Epithelial cell of proximal tubule (primary cell): ENCODE measurements at places on chromosomes 6 and 20.

GRCh38 chr6:37620519-37620918 is 77.2 kb downstream of the MDGA1 start:
- DNase-seq: peak; percentile 47

DNA sequence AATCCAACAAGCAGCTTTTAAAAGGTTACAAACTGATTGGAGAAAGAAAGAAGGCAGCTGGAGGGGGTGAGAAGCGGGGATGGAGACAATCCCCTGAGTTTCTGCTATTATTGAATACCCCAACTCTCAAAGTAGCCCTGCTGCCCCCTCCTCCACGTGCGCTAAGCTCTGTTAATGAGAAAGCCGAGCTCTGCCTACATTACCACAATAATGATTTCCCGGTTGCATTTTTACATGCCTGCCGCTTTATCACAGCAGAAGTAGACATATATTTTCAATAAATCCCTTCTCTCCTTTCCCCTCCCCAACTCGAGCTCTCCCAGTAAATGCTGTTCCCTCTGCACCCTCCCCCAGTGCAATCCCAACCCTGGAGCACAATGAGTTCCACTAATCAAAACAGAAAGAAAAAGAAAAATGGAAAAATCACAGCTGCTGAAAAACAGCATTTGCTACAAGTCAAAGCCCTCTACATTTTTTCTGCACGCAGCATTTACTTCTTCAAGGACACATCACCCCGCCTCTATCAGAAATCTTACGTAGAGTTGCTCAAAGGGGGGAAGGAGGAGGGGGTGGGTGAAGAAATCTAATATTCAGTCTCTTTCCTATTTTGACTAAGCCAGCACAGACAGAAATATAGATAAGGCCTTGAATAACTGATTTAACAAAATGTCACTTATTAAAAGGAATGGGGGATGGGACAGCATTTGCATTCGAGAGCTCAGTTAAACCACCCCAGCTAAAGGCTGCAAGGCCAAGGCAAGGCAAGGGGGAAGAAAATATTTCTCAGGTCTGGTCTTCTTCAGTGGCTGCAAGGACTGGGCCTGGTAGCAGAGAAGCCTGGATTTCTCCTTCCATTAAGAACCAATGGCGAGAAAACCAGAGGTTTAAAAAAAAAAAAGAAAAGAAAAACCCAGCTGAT is 10.7 kb downstream of the TRERF1 start:
- no peak for DNase-seq

GRCh38 chr20:59446376-59446775 is 146.0 kb downstream of the EDN3 start:
- DNase-seq: no peak

GRCh38 chr6:20417819-20418218 is 16.1 kb downstream of the E2F3 start:
- DNase-seq: no peak

DNA sequence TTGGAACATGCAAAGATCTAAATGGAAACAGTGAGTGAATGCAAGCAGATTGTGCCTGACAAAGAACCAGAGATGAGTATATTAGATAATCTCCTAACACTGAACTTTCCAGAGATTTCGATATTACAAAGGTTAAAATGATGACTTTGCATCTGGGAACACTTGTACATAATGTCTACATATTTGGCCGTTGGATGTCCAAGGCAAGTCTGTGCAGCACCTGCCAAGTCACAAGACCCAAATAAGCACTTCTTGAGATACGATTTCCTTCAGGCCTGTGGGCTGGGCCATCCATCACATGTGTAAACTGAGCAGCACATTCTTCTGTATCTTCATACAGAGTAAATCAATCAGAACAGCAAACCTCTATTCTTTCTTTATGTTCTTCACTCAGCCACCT is 32.5 kb upstream of the SMLR1 start:
- no peak for DNase-seq

DNA sequence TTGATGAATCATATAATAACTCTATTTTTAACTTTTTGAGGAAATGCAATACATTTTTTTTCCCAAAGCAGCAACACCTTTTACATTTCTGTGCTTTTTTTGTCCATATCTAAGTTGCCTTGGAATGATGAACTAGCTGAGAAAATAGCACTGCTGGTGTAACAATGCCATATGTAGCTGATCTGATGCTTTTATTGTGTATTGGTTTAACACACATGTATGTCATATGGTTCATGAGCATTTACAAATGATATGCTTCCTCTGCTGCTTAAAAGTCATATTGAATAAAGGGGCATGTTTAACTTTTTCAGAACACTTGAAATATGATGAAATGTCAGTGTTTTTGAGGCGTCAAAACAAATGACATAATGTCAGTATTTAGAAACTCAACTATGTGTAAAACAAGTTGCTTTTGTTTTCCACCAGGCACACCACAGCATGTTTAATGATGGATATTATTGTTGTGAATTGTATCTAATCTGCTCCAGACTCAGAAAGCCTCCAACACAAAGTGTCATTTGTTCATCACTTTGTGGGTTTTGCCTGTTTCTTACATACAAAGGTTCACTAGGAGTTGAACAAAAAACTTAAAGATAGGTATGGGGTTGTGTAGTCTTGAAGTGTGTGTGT is 775.8 kb upstream of the FLRT3 start:
- DNase-seq: no peak

- no peak for DNase-seq
These were observed 482.3 kb upstream of the SOX4 start for GRCh38 chr6:21111093-21111725.

DNA sequence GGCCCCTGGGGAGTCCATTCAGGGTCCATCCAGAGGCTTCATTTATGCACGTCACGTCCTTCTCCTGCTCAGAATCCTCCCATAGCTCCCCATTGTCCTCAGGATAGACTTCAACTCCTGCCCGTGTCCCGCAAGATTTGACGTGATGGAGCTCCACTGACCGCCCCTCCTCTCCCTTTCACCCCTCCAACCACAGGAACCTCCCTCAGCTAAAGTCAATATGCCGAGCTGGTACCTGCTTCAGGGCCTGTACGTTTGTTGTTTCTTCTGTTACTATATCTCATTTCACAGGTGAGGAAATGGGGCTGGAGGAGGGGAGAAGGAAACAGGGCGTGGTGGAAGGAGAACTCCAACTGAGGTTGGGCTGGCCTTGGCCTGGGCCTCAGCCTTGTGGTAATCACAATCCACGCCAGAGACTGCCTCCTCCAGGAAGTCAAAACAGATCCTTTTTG is 38.6 kb downstream of the CEBPB start:
- DNase-seq: no peak

- no peak for DNase-seq
These were observed 56.4 kb upstream of the DUSP22 start for GRCh38 chr6:235763-236360.

DNA sequence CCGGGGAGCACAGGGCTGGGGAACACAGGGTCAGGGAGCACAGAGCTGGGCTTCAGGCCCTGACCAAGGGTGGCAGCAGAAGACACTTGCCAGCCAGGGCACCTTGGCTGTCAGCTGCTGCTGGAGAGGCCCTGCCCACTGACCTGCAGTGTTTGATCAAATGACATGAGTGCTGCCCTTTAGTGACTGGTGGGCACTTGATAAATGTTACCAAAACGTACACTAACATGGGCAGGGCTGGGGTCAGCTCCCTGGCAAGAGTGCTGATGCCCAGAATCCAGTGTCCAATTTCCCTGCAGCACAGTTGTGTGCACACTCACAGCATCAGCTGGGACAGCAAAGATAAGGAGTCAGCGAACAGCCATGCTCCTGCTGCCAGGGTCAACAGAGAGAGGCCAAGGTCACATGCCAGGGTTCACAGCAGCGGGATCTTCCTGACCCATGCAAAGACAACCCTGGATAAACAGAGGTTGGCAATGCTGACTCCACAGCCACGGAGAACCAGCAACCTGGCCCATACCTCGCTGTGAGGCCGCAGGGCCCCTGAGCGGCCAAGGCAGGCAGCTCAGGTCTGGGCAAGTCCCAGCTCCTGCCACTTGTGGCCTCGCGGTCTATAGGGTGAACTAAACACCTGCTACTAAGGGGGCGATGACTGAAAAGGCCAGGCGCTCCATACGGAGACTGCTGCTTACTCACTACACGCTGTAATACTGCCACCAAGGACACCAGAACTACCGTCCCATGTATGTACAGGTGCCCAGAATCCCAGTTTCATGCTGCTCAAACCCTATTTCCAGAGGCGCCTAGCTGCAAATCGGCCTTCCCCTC is 46.3 kb downstream of the NINL start:
- no peak for DNase-seq

DNA sequence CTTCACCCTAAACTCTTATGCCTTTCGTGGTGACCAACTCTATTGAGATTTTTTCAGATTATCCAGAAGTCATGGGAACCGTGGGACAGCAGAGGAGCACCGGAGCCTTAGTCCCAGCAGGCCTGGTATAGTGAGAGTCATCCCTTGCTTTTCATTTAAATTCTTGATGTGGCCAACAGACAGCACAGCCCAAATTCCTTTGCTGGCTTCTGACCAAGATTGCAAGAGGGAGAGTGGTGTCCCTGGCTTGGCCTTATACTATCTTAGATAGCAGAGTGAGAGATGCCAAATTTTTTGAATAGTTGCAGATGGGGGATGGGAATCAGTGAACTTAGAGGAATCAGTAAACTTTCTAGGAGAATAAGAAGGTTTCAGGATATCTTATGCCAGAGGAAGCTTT is 7.8 kb downstream of the STX11 start:
- peak; percentile 9 for DNase-seq

DNA sequence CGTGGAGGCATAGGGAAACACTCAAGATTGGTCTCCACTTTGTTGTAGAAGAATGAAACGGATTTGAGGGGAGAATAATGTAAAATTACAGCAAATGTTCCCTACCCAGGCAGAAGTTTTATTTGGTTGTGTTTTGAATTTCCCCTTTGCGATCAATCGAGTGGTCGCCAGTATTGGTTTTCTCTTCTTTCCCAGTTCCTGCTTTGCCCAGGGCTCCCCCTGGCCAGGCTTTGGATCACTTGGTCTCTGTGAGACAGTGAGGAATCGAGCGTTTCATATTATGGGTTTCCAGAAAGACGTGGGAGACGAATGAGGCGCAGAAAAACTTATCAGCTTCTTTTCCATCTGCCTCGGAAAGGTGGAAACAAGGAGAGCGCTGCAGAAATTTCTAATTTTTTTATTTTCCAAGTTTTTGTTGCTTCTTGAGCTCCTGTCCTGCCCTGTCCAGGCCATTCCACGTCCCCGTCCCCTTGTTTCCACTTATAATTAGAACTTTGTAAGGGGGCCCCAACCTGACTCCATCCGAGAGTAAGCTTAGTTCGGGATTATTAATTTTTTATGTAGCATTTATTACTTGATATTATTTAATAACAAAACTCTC is 7.5 kb upstream of the TBX18 start:
- DNase-seq: no peak

GRCh38 chr6:33896391-33897188 is 92.8 kb upstream of the MLN start:
- DNase-seq: no peak

DNA sequence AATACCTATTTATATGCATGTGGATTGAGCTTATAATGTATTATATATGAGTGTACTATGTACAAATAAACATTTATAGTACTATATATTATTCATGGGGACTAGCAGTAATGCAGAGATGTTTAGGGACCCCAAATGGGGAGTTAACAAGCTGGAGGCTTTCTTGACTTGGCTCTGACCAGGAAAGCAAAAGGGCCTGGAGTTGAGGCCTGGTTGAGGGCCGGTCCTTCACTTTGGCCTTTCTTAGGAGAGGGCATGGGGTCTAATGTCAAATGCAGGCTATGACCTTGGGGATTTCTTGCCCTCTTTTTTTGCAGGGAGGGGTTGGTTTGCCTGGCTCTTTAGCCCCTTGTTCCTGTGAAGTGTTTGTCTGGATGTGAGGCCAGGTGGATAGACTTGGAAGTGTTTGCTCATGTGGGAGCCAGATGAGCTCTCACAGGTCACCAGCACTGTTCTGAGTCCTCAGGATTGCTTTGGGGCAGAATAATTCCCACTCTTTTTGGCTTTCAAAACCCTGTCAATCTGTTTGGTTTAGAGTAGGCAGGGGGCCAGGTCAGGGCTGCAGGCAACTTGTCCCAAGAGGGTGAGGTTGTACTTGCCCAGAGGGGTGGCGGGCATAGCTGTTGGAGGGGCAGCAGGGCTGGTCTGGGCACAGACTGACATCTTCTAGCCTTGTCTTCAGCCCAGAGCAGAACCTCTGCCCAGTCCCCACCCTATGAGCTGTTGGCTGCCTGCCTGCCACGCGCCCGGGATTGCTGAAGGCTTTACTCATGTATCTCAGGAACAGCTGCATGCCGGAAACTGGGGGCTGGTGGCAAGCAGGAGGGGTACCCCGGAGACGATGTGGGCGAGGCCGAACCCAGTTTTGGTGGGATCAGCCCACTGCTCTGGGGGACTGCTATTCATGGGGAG is 14.6 kb downstream of the TJAP1 start:
- DNase-seq: no peak

- DNase-seq: no peak
These were observed 108.6 kb downstream of the BTBD9 start for GRCh38 chr6:38531134-38531533.

- DNase-seq: no peak
These were observed 15.5 kb upstream of the GSTA3 start for GRCh38 chr6:52925042-52925441.

DNA sequence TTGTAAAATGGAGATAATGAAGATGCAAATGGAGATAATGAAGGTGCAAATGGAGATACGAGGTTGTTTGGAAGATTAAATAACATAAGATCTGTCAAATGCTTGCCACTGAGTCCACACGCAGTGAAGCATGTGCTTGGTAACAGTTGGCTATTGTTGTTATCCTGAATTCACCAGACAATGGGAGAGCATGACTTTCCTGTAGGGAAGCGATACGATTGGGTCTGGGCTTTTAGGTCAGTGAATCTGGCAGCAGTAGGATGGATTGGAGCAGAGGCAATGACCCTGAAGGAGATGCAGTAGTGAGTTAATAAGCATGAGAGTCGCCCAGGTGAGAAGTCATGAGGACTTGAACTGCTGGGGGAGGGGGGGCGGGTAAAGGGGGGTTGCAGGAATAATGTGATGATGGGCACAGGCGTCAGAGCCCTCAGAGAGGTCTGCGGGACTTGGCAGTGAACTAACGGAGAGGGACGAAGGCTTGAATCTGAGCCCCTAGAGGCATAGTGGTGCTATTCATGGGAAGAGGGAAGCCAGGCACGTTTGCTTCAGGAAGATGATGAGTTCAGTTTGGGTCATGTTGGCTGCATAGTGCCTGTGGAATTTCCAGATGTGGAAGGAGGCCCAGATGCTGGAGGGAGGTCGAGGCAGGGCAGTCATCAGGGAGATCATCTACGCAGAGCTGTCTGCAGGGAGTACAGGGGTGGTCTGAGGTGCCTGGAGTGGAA is 55.4 kb downstream of the ZDHHC14 start:
- no peak for DNase-seq

GRCh38 chr20:59643615-59644061 is 39.3 kb downstream of the PHACTR3 start:
- no peak for DNase-seq

DNA sequence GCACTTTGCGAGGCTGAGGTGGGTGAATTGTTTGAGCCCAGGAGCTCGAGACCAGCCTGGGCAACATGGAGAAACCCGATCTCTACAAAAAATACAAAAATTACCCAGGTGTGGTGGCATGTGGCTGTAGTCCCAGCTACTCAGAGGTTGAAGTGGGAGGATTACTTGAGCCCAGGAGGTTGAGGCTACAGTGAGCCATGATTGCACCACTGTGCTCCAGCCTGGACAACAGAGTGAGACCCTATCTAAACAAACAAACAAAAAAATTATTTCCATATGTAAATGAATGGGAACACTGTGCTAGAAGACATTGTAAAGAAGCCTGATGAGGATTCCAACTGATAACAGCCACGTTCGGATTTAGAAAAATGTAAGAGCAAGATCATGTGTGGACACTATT is 154.2 kb downstream of the ZFP64 start:
- DNase-seq: no peak
